ENCODE measurements at places on chromosomes 1 and 21.

DNA sequence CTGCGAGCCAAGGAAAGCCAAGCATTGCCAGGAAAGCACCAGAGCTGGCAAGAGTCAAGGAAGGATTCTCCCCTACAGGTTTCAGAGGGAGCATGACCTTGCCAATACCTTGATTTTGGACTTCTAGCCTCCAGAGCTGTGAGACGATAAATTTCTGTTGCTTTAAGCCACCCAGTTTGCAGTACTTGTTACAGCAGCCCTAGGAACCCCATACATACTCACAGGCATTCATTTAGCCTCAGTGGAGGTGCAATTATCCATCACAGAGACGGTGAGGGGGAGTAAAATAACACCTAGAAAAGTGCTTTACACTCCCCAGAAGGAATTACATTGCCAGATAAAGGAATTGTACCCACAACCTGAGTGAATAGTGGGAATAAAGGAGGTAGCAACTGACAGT is 167.4 kb upstream of the NFIA start:
- DNase-seq, result no peak

GRCh38 chr1:209587789-209588188 is 4.3 kb downstream of the CAMK1G start:
- DNase-seq, result no peak

- peak; percentile 62 for DNase-seq
Observed at GRCh38 chr1:21586846-21587601, 77.8 kb downstream of the ALPL start.

- DNase-seq, result no peak
Observed at GRCh38 chr1:204456826-204457442, 37.7 kb downstream of the PIK3C2B start.

GRCh38 chr1:163472651-163473248 is 151.0 kb downstream of the NUF2 start:
- DNase-seq, result no peak

DNA sequence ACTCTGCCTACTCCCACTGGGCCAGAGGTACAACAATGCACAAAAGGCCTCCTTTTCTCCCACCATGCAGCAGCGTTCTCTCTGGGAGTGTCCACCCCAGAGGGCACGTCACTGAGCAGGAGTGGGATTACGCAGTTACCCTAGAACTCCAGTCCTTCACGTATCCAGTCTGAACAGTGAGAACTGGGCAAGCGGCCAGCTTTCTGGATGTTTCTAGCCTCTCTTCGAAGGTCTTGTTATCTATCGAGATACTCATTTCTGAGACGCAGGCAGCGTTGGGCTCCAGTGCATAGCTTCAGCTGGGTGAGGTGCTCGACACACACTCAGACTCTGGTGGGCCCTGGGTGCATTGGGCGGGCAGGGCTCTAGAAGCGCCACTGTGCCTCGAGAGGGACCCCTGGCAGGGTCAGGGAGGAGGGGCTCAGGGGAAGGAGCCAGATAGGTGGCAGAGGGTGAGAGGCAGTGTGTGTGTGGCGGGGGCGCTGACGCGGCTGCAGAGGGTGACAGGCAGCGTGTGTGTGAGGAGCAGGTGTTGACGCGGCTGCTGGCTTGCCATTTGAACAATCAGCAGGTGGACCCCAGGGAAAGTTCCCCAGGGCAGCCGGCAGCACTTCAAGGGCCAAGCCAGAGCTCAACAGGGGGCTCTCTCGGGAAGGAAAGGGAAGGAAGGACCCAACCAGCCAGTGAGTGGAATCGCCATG is 27.9 kb downstream of the PRDM15 start:
- no peak for DNase-seq

DNA sequence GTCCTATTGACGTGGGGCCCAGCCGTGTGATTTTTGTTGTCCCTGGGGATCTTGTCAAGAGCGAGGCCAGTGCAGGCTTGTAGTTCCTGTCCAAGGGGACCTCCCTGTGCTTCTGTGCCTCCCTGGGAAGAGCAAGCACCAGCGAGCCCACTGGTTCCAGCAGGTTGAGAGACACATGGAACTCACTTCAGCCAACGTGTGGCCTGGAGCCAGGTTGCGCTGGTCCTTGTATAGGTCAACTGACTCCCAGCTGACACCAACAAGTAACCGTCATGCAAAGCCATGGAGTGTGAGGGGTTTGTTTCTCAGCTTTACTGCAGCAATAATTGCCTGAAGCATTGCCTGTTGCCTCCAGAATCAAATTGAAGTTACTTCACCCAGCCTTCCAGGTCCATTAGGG is 63.0 kb downstream of the DISP3 start:
- no peak for DNase-seq

DNA sequence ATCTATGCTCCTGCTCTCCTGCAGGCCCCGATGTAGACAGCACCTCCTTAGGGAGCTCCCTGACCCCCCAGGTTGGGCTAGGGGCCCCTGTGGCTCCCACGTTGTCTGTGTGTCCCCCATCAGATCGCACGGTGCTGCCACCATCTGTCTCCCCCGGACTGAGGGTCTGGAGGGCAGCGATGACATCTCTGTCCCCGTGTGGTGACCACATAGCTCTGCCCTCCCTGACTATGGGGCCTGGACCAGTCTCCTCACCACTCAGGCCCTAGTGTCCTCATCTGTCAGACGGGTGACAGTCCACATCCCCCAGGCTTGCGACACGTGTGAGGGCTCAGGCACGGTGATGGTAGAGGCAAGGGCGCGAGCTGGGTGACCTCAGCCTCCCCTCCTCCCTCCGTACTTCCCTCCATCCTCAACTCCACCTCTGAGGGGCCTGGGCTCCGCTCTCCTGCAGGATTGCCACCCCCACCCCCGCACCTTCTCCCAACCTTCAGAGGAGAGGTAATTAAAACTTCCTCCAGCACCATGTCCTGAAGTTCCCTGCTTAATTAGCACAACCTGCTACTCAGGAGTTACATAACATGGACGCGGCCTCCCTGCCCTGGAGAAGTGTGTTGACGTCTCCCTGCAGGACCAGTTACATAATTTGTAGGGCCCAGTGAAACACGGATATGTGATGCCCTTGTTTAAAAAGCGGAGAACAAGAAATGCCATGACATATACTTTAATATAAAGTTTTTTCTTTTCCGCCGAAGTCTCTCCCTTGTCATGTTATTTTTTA is 288.2 kb downstream of the PTPRU start:
- peak; percentile 34 for DNase-seq

DNA sequence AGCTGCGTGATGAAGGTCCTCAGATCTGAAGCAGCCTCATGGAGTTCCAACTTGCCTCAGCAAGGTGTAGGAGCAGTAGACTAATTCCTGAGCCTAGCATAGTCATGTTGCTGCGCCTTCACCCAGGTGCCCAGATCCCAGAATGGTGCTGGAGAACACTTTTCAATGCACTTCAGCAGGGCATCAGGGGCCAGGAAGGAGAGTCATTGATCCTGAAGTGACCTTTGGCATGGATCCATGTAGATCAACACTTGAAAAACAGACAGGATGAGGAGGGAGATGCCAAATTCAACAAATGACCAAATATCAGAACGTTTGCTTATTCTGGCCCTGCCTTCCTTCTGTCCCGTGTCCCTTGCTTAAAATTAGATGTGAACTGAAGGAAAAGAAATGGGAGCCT is 91.9 kb downstream of the LEPR start:
- DNase-seq, result no peak

GRCh38 chr1:119132179-119132578 is 8.3 kb downstream of the WARS2 start:
- DNase-seq, result no peak

- no peak for DNase-seq
Observed at GRCh38 chr1:65412984-65413375, 7.5 kb upstream of the LEPR start.

GRCh38 chr1:183845681-183846080 is 40.8 kb downstream of the RGL1 start:
- DNase-seq, result no peak

DNA sequence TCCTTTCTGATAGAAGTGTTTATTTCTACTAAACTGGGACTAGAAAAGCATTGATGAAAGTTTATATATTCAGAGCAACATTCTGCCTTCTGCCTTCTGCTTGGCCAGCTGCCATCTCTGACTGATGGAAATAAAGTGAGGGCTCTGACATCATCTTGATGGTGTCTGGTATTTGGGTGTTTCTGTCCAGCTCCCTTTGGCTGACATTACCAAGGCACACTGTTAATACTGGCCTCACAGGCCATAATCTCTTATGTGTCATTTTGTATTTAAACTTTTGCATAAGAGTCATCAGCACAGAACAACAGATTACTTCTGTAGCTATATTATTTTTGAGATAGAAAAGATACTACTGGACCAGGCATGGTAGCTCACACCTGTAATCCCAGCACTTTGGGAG is 216.9 kb downstream of the RYR2 start:
- DNase-seq, result peak; percentile 55

DNA sequence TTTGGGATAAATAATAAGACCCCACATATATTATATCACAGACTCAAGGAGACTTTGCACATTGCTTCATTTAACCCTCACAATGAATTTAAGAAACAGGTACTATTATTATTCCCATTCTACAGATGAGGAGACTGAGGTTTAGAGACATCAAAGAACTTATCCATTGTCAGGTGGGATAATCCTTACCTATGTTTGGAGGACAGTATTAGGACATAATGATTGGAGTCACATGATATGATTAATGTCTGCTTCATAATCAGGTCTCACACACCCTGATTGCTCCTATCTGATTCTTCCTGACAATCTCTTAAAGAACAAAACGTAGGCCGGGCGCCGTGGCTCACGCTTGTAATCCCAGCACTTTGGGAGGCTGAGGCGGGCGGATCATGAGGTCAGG is 16.9 kb downstream of the IRF2BP2 start:
- DNase-seq, result no peak

DNA sequence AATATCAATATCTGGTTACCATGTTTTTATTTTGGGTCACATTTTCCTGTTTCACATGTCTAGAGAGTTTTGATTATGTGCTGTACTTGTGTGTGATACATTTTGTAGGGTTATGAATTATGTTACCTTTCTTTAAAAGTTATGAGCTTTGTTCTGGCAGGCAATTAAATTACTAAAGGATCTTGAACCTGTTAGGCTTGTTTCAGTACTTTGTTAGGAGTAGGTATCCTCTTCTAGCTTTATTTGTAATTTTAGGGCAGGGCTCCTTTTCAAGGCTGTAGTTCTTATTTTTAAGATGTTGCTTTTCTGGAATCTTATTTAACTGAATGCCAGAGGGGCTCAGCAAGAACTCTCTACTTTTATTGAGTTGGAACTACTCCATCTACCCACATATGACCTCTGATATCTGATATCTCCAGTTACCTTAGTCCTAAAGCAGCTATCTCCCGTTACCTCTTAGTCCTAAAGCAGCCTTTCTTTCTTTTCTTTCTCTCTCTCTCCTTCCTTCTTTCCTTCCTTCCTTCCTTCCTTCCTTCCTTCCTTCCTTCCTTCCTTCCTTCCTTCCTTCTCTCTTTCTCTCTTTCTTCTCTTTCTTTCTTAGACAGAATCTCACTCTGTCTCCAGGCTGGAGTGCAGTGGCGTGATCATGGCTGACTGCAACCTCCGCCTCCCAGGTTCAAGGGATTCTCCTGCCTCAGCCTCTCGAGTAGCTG is 23.8 kb downstream of the KCTD3 start:
- no peak for DNase-seq

DNA sequence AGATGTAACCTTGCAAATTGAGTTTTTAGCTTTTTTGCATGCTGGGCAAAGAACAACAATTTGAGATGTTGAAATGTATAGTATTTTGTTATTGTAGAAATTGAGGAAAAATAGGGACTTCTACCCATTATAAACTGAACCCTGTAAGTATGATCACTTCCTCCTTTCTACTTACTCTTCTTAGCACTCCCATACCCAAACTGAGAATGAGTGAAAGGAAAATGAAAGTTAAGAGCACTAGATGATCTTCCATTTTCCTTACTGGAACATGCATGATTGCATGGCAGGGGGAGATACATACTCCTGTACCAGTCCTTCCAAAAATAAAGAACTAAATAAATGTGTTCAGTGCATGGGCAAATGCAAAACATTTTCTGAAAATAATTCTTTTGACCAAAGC is 107.4 kb upstream of the KIAA1614 start:
- no peak for DNase-seq

DNA sequence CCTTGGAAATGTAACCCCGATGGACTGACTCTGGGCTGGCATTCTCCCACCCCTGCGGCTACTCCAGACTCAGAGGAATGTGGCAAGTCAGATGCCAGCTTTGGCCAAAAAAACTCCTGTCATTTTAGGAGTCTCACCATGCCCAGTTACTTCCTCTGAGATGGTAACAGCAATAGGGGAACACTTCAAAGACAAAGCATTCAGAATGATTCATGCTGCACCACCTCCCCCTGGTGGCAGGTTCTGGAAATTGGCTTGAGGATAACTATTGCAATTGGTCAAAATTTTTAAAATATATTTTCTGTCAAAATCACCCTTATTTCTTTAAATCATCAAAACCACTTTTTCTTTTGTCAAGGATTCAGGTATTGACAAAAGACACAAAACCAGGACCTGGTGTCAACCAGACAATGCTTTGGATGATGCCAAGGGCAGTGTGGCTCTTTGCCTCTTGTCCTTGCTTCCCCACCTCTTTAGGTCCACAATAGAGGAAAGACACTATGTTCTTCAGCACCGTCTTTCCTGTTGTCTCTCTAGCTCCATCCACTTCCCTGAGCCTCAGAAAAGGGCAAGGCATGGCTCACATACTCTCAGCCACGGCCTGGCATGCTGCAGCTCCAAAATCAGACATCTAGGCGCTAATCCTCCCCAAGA is 9.9 kb upstream of the CDCA8 start:
- DNase-seq, result peak; percentile 76

- no peak for DNase-seq
Observed at GRCh38 chr1:64535938-64536835, 66.3 kb downstream of the CACHD1 start.

DNA sequence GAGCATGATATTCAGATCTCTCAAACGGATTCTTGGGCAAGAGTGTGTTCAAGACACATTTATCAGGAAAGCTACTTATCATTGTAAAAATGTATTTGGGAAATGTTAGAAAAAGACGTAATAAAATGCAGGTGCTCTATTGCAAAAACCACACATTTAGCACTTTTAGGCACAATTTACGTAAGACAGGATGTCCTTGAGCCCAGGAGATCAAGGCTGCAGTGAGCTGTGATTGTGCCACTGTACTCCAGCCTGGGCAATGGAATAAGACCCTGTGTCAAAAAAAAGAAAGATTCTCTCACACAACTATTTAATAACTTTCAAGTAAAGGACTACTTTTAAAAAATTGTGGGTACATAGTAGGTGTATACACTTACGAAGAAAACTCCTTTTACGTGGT is 18.4 kb downstream of the SLC25A33 start:
- no peak for DNase-seq

Data from ureter (tissue), 1 donor.